ENCODE measurements at places on chromosomes 4 and X.

- no peak for DNase-seq
These were observed 29.9 kb upstream of the RTL8A start for GRCh38 chrX:135081693-135082404.

- peak; percentile 70 for DNase-seq
These were observed 671 bp upstream of the EIF4E start for GRCh38 chr4:98929341-98930267.

DNA sequence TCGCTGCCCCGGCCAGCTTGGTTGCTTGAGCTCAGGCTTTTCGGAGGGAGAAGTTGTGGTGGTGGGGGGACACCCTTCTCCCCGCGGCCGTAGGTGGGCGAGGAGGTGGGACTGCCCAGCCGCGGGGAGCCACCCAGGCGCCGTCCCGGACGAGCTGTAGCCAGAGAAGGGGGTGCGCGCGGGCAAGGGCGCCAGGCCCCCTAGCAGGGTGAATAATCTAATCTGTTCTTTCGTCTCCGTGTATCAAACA is 3.1 kb downstream of the MID1IP1 start:
- DNase-seq = no peak

- DNase-seq = no peak
These were observed 166.0 kb upstream of the SH3RF1 start for GRCh38 chr4:169436734-169437133.

GRCh38 chrX:12138361-12139313 is at the start of gene FRMPD4:
Gene FRMPD4 (plus strand): TSS chrX:12138473. CDS start chrX:12138972, 499 bp downstream.
- no peak for DNase-seq

DNA sequence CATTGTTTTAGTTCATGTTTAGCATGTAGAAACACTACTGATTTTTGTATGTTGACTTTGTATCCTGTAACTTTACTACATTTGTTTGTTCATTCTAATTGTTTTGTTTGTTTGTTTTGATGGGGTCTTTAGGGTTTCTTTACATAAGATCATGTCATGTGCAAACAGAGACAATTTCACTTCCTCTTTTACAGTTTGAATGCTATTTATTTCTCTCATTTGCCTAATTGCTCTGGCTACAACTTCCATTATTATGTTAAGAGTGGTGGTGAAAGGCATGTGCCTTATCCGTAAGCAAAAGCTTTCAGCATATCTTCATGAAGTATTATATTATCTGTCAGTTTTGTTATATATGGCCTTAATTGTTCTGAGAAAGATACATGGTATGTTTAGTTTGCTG is 571.1 kb downstream of the PCDH7 start:
- no peak for DNase-seq

GRCh38 chr4:181976764-181977163 is 266.4 kb upstream of the TENM3 start:
- DNase-seq = no peak

- no peak for DNase-seq
These were observed 22.5 kb downstream of the FAM241A start for GRCh38 chr4:112167794-112168193.

DNA sequence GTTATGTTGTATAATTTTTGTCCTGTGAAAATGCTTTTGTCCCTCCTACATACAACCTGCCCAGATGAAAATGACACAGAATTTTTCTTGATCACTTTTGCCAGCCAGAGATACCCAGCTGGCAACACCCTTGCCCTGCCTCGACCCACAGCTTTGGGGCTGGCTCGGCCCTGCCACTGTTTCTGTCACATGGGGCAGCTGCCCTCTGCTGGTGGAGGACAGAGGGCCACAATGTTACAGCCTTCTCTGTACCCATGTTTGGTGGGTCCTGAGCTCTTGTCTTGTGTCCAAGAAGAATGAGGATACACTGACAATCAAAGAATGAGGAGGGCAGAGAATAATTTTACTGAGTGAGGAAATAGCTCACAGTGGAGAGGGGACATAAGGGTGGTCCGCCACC is 31.1 kb downstream of the BMP15 start:
- no peak for DNase-seq

DNA sequence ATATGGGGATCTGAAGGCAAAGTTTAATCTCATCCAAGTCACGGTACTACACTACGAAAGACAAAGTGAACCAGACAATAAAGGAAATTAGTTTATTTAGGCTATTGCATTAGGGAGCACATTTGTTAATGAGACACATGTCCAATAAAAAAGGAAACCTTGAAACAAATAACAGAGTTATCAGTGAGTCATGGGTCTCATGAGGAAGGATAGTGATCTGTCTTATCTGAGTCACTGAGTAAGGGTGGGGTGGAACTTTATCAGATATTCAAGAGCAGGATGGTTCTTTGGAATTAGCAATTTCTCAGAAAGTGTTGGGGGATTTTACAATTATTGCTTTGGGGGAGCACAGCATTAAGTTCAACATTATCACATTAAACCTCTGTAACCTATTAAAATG is 188.9 kb upstream of the IL1RAPL1 start:
- DNase-seq = no peak

All from pons (tissue), 1 donor.